ENCODE measurements at places on chromosomes 6 and 20.
A peak's percentile ranks its signal among the peaks of the same experiment; 100 is the strongest.

DNA sequence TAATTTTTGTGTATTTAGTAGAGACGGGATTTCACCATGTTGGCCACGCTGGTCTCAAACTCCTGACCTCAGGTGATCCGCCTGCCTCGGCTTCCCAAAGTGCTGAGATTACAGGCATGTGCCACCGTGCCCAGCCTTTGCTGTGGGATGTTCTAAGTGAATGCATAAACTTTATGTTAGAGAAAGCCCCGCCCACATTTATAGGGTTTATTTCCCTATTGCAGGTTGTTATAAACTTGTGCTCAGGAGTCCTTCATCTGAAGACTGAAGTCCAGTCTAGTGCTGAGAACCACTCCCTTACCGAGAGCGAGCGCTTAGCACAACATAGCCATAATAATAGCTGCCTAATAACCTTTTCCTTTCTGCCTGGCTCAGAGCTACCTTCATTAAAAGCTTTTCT is 75.4 kb upstream of the ZNF217 start:
- DNase-seq: no peak

DNA sequence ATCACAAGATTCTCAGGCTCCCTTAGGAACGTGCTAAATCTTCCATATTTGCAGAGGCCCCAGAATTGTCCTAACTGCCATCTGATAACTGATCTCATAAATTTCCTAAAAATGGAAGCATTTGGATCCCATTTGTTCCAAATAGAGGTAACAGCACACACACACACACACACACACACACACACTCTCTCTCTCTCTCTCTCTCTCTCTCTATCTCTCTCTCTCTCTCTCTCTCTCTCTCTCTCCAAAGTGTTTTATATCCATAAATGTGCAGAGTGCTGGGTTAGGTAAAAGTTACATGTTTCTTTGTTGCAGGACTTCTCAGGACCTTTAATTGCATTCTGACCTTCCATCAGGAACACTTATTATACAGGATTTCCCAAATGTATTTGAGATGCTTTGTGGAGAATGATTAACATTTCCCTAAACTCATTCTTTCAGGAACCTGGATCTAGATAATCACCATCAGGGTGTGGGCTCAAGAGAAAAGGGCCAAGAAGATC is 8.5 kb upstream of the STK38 start:
- no peak for DNase-seq

GRCh38 chr6:25193460-25194171 is 85.6 kb upstream of the CARMIL1 start:
- no peak for DNase-seq

DNA sequence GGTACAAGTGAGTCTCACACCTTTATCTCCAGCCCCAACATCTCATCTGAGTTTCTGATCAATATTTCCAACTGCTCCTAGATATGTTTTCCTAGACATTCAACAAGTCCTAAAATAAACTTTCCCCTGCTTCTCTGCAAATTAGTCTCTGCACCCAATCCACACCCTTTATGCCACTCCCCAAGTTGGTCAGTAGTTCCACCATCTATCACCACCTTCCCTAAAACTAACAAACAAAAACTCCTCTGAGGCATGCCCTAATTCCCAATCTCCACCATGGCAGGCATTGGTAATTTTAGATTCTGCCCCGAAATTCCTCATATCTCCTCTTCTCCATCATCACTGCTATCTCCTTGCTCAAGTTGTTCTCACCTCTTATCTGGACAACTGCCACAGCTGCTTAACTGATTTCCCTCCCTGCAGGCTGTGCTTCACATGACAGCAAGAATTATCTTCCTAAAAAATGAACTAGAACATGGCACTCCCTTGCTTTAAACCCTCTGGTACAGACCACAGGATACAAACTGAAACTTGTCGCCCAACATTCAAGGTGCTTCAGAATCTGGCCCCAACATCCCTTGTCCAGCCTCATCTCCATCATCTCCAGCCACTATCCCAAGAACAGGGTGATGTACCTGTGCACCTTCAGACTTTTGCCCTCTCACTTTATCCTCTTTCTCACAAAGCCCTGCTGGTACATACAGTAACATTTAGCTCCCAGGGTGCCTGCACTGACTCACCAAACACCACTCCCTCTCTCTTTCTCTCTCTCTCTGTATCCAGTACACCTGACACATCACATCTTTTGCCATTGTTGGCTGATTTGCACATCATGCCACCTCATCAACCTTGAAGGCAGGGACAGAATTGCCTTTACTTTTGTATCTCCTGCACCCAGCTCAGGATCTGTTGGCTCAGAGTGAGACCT is 55.5 kb downstream of the ZHX3 start:
- DNase-seq: no peak

DNA sequence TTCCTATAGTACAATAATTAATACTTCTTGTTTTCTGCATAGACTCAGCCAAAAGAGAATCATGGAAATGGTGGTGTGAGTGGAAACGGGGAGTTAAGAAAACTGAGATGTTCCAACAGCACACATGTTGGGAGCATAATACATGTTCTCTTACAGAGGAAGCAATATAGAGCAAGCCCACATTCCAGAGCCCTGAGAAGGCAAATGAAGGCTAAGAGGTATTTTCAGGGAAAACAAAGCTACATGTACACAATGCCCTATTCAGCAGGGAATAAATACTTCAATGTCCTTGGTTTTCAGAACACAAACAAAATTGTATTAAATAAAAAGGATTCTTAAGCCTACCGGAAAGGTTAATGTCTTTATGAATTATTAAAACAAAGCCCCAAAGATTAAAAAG is 35.1 kb upstream of the SMIM8 start:
- no peak for DNase-seq

- DNase-seq: no peak
Observed at GRCh38 chr6:26109772-26110171, 22.5 kb downstream of the HFE start.

- DNase-seq: no peak
Observed at GRCh38 chr6:14009431-14009830, 84.7 kb downstream of the RNF182 start.

- peak; percentile 20 for DNase-seq
Observed at GRCh38 chr20:60034231-60035110, 76.2 kb downstream of the CDH26 start.

GRCh38 chr6:115753446-115753845 is 307.2 kb downstream of the FRK start:
- no peak for DNase-seq

GRCh38 chr20:45328451-45328850 is 19.8 kb downstream of the SDC4 start:
- no peak for DNase-seq

GRCh38 chr6:125018136-125018535 is 55.9 kb downstream of the RNF217 start:
- DNase-seq: no peak

GRCh38 chr6:12661432-12662089 is 55.0 kb upstream of the PHACTR1 start:
- DNase-seq: no peak

- DNase-seq: no peak
Observed at GRCh38 chr20:12982098-12982497, 26.7 kb upstream of the SPTLC3 start.

GRCh38 chr6:90462102-90462501 is 124.8 kb downstream of the MAP3K7 start:
- no peak for DNase-seq

GRCh38 chr6:101108286-101108685 is 227.2 kb upstream of the ASCC3 start:
- DNase-seq: no peak

GRCh38 chr6:20266851-20267608 is 54.8 kb upstream of the MBOAT1 start:
- DNase-seq: no peak

GRCh38 chr6:99073223-99073622 is 125.5 kb upstream of the FBXL4 start:
- DNase-seq: no peak

- no peak for DNase-seq
Observed at GRCh38 chr6:89623749-89624148, 14.8 kb downstream of the LYRM2 start.

- no peak for DNase-seq
Observed at GRCh38 chr20:24838546-24839535, 110.2 kb upstream of the CST7 start.

- no peak for DNase-seq
Observed at GRCh38 chr6:121201105-121201504, 133.2 kb downstream of the TBC1D32 start.

DNA sequence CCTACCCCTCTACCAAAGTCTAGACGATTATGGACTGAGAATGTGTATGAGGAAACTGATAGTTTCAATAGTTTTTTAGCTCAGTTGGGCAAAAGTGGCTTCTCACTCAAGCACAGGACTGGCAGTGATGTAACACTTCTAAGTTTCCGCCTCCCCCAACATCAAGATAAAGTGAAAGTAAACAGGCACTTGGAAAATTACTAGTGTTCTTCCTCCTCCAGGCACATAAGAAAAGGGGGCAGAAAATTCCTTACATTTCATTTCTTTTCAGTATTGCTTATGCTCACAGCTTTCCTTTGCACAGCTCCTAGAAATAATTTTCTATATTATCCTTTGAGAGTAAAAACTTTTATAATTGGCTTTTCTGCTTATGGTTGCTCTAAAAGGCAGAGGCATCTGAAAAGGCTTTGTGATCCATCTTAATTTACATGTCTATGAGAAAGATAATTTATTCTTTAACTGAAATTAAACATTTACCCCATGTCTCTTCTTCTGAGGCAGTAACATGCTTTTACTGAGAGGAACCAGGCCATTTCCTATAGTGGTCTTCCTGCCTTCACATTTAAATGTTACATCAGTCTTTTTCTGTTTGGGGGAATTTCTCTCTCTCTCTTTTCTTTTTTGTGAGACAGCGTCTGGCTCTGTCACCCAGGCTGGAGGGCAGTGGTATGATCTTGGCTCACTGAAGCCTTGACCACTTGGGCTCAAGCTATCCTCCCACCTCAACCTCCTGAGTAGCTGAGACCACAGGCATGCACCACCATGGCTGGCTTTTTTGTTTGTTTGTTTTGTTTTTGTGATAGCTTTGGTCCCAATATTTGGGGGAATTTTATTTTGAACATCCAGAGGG is 65.0 kb upstream of the EEF1A1 start:
- peak; percentile 88 for DNase-seq

DNA sequence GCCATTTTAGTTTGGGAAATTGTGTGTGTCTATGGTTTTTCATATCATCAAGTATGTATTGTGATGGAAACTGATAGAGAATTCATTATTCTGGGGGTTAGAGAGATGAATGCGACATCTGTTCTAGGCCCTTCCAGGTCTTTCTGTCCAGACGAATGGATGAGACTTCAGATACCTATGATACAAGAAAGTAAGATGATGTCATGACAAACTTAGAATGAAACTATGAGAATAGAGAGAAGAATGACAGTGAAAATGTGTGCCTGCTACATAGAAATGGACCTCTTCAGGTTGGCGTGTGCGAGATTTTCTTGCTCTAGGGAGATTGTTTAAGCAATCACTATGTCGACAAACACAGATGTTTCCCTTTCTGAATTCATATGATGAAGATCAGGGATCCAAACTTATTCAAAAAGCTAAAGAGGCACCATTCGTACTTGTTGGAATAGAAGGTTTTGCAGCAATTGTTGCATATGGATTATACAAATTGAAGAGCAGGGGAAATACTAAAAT is 76.1 kb downstream of the SCAND1 start:
- no peak for DNase-seq

DNA sequence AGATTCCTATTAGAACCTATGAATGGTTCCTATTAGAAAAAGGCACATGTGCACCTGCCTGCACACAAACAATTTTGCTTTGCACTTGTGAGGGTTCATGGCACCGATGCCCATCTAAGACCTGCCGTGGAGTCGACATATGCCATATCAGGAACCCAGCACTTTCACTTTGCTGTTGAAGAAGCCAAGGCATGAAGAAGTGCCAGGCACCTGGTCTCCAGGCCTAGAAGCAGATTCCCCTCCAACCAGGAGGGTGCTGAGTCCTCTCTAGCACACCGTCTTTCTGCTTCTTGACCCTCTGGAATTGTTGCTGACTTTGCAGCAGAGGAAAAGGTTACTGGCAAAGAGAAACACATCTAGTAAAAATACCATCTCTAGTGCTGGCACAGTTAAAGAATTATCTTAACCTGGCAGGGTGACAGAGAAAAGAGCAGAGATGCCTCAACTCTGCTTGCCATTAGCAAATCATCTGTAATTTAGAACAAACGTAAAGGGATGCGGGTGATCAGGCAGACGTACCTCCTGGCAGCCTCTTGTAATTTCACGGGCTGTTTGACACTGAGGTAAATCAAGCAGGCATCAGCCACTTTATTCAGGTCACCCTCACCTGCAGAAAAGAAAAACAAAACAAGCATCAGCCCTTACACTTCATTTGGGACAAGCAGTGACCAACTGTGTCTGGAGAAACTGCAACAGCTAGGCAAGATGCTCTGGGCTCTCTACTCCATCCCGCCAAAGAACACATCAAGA is 37.2 kb downstream of the TTI1 start:
- DNase-seq: no peak

GRCh38 chr20:63176034-63176426 is 39.9 kb downstream of the YTHDF1 start:
- DNase-seq: no peak

DNA sequence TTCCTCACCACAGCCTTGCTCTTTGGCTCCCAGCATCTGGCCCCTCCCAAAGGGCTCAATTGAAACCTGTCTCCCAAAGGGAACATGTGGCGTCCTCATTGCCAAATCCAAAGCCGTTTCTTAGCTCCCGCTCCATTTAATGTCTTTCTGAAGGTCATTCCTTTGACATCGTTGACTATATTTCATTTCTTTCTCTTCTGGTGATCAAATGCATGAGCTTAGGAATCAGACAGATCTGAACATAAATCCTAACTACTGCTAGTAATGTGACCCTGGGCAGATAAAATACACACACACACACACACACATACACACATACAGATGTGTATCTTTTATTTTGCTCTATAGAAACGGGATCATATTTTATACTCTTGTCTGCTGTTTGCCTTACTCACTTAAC is 964.7 kb upstream of the FLRT3 start:
- no peak for DNase-seq

- DNase-seq: peak; percentile 60
Observed at GRCh38 chr6:43833223-43833995, 63.4 kb downstream of the VEGFA start.

DNA sequence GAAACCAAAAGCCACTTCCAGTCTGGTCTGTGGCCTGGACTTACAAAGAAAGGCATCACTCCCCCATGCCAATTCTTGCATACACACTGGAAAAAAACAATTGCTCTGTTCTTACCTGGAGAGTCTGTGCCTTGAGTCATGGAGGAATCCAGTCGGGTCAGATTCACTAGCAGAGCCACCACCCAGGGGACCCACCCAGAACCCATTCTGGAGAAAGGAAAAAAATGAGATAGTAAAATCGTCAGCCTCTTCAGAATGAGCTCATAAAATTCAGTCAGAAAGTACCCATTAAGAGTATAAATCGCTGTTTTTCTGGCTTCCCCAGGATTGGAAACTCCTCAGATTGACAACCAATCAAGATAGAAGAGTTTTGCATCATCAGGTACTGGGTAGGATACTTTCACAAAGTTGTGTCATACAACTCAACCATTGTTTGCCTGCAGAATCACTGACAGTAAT is at the start of gene HLA-DOB:
TSS of gene HLA-DOB (minus strand) at position 257 of the 459 bp plus-strand sequence. CDS start at position 206, 51 bp downstream.
- DNase-seq: no peak

- no peak for DNase-seq
Observed at GRCh38 chr20:37356387-37356786, 10.4 kb downstream of the SRC start.
